ENCODE measurements at places on chromosomes 3 and 15. TPM values are rescaled to one million over a fixed set of nuclear protein-coding genes. Genes with fewer than 3 reads are reported as not detected.
A peak's percentile ranks its signal among the peaks of the same experiment; 100 is the strongest.

- peak; percentile 28 for DNase-seq
Observed at GRCh38 chr3:192831111-192831644, 86.5 kb downstream of the MB21D2 start.

DNA sequence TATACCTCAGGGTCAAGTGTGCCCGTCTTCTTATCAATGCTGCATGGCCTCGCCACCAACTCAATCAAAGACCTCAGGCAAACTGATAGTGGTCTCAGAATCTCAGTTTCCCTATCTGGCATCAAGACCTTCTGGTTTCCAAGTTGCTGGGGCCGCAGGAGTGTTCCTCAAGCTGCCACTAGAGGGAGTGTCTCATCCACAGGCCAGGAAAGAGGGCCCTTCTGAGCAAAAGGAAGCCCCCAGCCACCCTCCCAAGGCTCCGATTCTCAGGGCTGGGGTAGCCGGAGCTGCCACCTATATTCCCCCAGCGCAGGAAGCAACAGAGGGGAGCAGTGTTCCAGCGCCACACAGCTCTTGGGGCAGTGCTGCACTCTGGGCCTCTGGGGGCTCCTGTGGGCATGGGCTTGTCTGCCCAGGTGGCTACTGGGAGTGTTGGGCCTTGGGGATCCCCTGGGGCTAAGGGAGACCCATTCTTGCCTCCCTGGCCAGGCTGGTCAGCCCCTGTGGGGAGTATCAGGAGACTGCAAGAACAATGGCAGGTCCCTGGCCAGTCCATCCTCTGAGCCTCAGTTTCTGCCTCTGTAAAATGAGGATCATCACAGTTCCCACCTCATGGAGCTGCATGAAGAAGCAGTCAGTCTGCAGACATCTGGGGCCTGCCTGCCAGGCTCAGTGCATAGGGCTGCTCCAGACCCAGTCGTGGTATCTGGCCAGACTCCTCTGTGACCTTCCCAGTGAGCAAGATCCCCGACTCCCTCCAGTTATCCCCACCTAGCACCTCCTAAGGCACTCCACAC, 23.4 kb upstream of the SEC13 start:
- peak; percentile 48 for DNase-seq

DNA sequence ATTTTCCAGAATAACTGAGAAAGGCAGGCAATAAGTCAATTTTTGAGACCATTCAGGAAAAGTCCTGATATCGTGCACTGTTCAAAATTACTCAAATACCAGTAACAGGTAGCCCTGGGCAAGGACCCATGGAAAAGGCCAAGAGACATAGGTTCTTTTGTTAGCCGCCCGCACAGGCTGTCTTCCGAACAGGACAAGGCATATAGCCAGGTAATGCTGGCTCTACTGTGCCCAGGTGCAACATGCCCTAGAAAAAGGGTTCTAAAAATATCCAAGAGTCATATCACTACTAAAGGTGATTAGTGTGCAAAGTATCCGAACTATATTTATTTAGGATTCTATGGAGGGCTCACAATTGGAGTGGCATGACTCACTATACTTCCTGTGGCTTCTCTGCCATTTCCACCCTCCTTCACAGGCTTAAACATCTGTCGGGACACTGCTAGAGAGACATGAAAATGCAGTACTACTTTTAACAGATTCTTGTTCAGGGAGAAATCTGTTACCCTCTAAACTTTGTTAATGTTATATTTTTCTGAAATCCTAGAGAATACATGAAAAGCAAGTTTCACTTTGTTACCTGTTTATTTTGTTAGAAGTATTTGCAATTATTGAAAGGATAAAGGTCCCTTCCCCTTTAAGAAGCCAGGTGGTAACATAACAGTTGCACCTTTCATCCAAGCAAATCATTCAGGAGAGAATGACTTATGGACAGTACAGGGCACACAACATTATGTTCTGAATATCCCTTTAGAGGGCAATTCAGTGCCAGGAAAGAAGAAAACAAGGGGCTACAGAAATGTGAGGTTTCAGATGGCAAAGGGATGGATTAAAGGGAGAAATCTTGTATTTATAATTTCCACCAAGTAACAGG, 293.3 kb upstream of the THBS1 start:
- DNase-seq, result no peak

COLQ gene
- 1.3 TPM for total RNA-seq

DNA sequence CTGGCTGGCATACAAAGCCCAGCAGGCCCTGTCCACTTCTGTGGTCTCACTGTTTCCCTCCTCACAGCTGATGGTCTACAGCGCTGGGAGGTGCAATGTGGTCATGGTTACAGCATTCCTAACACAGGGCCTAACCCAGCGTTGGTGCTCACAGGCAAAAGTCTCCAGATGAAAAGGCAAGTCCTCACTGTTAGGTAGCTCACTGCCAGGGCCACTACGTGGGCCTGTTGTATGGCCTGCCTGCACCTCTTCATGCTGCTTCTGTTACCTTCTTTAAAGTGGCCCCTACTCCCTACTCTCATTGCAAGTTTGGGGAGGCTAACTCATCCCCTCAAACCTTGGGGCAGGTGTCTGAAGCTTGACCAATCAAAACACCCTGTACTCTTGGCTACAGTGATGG, 31.3 kb downstream of the CCDC13 start:
- DNase-seq, result no peak

DNA sequence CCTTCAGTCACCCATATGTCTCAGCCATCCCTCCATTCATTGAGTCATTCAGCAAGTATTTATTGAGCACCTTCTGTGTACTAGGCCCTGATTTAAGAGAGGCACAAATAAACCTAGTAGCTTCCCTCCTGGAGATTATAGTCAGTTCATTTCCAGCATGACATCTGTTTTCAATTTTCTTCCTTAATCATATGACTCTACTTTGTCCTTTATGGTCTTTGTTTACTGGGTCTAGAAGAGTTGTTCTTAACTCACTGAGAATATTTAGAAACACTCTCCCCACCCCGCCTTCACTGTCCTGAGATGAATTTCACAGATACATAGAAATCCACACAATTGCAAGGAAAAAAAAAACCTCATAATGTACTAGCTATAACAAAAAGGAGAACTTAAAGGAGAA, 44.8 kb upstream of the ADAMTS9 start:
- no peak for DNase-seq

DNA sequence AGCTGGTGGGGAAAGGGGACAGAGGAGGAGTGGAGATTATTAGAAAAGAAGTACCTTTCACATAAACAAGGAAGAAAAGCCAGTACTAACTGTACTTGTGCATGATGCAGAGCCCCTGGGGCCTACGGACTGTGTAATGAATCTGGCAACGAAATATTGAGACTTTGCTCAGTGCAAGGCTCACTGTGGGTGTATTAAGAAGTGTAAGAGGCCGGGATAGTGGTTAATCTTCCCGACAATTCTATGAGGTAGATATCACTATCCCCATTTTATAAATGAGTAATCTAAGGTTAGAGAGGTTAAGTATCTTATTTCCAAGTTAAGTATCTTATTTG, 89.5 kb downstream of the WDR76 start:
- no peak for DNase-seq

HYAL1 gene
- not detected for total RNA-seq

DNA sequence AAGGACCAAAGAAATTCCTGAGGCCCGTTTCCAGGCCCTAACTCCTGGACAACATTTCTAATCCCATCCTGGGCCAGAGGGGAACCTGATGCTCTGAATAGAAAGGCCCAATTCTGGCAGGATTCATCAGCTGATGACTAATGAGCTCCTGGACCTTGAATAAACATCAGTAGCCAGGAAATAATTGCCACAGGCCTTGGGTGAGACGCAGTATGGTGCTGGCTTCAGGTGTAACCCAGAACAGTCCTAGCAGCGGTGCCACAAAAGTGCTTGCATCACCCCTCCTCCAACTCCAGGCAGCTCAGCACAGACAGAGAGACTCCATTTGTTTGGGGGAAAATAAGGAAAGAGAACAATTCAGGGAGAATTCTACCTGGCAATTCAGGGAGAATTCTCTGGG, 184.7 kb upstream of the POU1F1 start:
- no peak for DNase-seq

DNA sequence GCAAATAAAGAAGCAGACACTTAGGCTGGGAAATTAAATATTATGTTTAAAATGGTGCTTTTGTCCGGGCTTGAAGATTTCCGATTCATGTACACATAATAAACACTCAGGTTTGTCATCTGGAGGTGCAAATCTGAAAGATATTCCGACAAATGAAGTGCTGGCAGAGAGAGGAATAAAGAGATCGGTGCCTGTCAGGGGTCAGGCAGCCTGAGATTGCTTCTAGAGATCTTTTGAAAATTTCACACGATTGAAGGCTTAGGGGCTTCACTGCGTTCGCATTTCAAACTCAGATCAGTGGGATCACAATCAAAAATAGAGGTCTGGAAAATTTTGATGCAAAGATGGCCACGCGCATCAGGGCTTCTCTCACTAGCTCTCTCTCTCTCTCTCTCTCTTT, 33.2 kb downstream of the NR2F2 start:
- no peak for DNase-seq

ARRDC4 gene
- 1.8 TPM for total RNA-seq

DNA sequence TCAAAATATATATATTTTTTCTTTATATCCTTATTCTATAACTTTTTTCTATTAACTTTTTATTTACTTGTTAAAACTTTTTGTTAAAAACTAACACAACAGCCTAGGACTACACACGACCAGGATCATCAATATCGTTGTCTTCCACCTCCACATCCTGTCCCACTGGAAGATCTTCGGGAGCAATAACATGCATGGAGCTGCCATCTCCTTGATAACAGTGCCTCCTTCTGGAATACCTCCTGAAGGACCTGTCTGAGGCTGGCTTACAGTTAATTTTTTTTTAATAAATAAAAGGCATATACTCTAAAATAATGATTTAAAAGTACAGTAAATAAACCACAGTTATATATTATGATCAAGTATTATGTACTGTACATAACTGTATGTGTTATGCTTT, 58.9 kb downstream of the SFMBT1 start:
- no peak for DNase-seq

GRCh38 chr3:29594261-29594660, 313.4 kb downstream of the RBMS3 start:
- no peak for DNase-seq

DNA sequence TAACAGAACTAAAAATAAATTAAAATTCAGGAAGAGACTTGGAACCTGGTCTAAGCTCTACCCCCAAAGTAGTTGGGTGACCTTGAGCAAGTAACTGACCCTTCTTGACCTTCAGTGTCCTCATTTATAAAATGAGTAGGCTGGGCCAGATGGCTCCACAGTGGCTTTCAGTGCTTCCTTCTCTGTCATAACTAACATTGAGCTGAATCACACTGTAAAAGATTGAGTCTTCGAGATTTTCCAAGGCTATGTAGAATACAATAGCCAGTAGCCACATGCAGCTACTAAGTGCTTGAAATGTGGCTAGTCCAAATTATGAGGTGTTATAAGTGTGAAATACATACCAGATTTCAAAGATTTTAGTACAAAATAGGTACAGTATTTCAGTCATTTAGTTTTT, 313.3 kb downstream of the MECOM start:
- no peak for DNase-seq

CA12 gene
- 2.4 TPM for total RNA-seq

EXD1 gene
- not detected for total RNA-seq

DNA sequence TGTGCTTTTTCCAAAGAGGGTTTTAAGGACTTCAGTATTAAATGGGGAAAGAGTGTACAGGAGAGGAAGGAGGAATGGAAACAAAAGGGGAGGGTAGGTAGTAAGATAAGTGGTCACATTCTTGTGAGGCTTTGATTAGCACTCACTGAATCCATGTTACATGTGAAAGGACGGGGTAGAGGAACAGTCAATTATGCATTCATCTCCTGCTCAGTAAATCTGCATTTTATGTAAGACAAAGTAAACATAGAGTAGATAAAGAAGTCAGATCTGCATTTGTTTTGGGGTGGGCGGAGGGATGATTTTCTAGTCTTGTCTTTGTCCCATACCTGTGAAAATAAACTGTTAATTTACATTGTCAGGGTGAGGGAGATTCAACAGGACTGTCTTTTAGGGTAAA, 50.8 kb downstream of the SACM1L start:
- no peak for DNase-seq

GRCh38 chr3:16614033-16615031, 9.1 kb upstream of the DAZL start:
- DNase-seq, result no peak

DNA sequence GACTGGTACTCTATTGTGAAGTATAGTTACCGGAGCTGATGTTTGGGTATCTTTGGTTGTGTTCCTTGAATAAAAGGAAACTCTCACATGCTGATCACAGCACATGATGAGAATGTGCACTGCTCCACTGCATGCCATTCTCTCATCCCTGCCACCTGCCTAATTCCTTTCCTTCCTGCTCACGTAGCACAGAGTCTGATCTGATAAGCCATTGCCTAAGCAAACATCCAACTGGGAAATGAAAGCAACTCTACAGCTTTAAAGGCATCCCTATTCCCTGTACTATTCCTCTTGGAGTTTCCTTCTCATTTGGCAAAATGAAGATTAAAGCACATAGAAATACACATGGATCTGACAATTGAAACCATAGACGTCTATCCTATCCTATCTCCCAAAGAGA, 359.8 kb downstream of the C3orf38 start:
- no peak for DNase-seq

SPINK8 gene
- not detected for total RNA-seq

CCDC54 gene
- not detected for total RNA-seq

DNA sequence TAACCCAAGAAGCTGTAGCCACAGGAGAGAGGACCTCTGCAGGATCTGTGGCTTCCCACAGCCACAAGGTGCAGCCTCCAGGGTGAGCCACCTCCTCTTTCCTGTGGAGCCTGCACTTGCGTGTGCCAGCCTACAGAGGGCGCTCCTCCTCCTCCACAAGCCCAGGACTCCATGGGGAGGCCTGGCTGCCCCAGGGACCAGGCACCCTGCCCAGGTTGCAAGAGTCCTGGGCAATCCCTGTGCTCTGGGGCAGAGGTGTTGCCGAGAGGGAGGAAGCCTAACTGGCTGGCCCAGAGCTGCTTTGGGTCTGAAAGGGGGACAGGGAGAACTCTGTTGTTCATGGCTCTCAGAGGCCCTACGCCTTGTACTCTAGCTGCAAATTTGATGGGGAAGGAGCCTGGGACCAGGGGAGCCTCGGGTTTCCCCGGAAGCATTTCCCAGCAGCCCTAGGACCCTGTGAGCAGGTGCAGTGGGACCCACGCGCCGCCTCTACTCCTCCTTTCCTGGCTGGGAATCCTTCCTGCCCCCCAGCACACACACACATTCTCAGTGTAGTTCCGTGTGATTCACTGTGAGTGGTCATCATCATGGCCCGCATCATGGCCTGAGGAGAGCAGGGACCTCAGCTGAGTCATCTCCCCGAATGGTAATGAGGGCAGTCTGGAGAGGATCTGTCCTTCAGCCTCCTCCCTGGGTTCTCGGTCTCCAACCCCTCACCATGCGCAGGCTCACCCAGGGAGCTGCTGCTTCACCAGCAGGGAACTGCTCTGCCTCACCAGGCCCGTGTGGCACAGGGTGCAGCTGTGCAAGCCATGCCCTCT, 24.3 kb downstream of the TBC1D21 start:
- DNase-seq, result peak; percentile 63

- no peak for DNase-seq
Observed at GRCh38 chr3:196117809-196118208, 35.9 kb upstream of the TFRC start.

DNA sequence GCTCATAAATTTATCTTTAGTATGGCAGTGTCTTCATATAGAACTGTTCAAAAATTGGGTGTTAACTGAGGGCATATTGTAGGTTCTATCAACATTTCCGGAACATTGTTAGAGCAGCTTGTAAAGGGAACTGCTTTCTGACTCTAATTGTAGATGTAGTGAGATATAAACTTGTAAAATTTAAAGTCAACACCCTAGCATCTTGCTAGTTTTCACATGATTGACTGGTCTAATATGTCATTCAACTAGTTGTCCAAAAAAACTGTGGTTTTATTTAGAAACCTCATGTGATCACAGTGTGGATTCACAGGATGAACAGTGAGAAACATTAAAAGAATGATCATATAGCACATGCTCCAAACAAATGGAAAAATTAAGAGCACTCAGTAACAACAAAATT, 607.4 kb downstream of the ROBO1 start:
- DNase-seq, result no peak
